Activated CD4-positive, CD25-positive, alpha-beta regulatory T cell (primary cell): ENCODE measurements at places on chromosomes 2 and 18.

DNA sequence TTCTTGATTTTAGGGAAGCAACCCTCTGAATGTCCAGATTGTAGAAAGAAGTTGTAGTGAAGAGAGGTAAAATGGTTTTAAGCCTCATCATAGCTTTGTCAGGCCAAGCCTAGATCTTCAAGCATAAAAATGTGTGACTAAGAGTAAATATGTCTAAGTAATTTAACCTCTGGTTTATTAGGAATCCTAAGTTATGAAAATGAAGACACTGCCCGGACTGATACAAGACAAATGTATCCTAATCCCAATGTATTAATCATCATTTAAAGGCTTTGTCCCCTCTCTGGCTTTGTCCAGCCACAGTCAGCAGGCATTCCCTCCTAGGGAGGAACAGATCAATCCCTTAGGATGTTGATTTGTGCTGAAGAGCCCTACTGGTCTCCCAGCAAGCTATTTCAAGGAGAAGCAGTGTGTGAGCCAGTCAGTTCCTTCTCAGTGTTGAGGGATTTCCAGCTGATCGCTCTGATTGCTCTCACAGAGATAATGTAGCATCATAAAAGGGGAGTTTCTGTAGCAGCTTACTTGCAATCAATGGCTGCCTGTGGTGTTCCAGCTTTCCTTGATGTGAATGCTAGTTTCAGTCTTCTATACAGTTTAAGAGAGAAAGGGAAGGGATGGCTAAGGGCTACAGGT lies 796.1 kb downstream of the EPHA4 start:
- no peak for DNase-seq

DNA sequence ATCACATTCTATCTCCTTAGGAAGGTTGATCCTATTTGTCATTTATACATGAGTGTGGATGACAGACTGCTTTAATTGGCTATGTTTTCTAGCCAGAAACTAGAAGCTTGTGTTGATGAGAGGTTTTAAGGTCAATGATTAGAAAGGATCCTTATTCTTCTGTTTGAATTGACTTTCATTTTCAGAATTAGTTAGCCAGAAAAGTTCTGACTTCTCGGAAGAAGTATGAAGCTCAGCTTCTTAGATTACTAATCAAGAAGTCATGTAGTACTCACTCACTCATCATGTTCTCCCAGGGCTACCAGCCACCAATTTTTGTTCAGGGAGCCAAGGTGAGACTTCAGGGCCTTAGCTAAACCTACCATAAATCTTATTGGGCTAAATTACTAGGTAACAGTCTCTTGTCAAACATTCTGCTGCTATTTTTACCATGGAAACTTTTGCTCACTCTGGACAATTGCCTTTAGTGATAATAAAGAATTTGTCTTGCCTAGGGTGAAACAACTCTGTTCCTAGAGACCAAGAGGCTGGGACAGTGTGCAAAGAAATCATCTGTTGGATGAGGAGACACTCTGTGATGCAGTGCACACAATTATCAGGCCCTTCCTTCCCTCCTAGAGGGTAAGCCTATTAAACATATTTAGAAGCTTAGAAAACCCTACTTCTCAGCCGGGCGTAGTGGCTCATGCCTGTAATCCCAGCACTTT lies 111.6 kb upstream of the DNMT3A start:
- no peak for DNase-seq

DNA sequence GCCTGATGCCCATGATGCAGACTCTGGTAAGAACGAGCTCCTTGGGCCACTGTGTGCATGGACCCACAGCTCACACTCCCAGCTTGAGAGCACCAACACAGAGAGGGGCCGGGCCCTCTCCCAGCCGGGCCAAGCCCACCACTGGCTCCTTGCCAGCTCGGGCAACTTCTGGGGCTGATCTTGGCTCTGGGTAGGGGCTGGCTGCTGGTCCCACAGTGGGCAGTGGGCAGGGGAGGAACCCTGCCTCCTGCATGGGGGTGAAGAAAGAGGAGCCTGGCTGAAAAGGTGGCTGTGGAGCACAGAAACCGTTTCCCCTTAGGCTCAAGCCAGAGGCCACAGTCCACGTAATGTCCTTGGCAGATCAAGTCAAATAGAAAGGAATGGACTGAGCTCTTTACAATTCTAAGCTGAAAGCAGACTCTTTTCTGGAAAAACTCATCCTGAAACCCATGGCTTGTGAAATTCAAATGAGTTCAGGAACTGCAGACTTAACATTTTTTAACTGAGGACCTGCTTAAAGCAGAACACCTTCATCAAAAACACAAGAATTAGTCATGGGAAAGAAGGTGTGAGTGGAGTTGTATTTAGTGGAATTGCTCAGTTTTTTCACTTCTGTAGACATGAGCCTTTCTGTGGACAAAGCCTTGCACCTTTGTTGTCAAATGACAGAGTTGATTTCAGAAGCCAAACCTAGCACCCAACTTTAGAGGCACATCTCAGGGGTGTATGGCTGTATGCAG lies 104.9 kb downstream of the STPG4 start:
- DNase-seq, result no peak

- DNase-seq, result no peak
These were observed 68.7 kb downstream of the TSPYL6 start for GRCh38 chr2:54187331-54187730.

DNA sequence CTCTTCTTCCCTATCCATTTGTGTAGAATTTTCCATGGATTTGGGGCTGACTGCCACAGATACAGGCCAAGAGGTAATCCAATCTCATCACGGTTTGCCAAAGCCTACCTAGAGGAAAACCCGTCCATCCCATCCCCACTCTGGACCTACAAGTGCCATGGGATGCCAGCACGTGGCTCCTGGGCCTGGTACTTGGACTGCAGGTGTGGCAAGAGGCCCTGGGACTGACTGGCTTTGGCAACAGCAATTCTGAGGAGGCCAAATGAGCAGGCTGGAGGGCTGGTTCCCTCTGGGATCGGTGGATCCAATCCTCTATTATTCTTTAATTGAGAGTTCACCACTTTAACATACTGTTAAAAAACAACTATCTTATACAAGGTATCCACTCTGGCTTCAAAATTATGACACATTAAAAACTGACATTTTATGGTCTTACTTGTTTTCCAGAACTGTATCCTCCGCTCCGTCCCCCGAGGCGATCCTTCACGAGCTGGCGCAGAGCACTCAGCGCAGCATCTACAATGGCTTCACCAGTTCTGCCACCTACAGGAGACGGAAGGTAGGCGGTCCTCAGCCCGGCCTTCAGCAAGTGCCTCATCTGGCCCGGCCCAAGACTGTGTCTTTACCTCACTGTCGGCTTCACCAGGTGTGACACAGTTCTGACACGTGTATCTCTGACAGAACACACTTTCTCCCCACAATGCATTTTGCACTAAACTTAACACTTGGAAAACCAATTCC lies 19.8 kb downstream of the PDIA6 start:
- no peak for DNase-seq

DNA sequence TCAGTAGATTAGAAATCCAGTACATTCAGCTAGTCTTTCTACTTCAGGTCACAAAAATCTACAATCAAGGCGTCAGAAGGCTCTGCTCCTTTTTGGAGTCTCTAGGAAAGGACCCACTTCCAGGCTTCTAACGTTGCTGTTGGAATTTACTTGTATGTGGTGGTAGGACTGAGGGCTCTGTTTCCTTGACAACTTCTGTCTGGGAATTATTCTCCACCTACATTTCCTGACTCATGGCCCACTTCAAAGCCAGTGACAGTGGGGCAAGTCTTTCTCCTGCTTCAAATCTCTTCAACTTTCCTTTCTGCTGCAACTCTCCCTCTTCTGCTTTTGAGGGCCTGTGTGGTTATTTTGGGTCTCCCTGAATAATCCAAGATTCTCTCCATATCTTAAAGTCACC lies 10.4 kb upstream of the TMX3 start:
- no peak for DNase-seq
